Anterior cingulate cortex (tissue), 58 donors: ENCODE measurements at places on chromosomes 3 and 15.

DNA sequence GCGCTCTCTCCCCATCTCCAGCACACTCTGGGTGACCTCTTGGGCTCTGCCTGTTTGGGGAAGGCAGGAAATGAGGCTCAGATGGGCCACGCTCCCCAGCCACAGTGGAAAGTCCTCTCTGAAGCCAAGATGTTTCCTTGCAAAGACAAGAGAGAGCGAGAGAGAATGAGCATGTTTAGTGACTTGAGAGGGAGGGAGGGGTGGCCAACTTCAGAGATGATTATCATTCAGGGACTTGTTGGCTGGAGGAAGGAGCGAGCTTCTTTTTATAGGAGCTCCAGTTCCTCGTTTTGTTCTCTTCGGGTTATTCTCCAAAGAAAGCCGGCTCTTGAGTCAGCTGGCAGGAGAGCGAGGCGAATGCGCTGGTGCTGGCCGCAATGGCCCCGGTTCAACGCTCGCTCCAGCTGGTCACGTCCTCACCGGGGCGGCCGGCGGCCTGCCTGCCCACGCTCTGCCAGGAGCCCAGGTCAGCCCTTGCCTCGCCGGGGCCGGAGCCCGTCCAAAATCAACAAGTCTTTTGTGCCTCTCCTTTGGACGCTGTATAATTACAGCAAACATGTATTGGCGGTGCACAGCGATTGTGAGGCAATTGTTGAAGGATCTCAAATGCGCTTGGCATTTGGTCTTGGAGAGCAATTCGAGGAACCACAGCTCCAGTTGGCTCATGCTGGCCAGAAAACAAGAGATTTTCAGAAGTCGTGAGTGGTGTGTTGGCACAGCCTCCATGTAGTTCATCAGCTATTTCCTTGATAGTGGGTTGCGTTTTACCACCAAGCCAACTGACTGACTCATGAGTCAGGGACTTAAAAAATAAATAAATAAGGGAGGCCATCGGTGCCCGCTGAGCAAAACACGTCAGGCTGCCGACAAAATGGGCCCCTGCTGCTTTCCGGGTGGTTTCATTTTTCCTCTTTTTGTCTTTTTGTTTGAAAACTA is 288.6 kb downstream of the UACA start:
- no peak for DNase-seq

GRCh38 chr3:71503525-71504249 is 79.8 kb downstream of the FOXP1 start:
- DNase-seq: no peak

GRCh38 chr15:94607176-94607654 is 375.9 kb downstream of the MCTP2 start:
- no peak for DNase-seq

DNA sequence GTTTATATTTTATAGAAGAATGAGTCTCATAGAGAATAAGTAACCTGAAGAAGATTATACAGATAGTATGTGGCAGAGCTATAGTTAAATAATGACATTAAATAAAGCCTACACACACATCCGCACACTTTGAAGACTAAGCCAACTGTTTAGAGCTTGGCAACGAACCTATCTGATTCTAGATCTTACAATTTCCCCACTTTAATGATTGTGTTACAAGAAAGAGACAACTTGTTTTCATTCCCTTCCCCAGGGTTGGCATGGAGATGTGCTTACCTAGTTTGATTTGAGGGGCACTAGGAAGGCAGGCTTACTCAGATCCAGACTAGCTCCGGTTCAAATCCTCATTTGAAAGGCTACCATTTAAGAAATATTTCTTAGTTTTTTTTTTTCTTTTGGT is 61.9 kb upstream of the CBLB start:
- DNase-seq: no peak

DNA sequence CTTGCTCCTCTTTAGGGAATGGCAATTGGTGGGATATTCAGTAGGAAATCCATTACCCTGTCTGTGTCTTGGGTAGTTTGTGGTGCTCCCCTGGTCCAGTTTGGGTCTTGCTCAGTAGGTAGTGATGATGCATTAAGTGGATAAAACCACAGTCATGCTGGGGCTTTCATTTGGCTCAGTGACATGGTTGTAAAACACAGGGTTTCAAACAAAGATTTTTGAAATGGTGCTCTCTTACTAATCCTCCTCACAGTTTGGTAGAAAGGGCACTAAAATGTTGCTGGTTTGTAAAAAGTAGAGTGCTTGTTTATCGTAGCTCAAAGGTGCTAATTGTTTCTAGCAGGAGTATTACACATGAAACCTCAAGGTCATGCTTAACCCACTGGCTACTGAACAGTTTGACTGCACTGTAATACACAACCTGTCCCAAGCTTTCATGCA is 22.9 kb downstream of the BBX start:
- no peak for DNase-seq

DNA sequence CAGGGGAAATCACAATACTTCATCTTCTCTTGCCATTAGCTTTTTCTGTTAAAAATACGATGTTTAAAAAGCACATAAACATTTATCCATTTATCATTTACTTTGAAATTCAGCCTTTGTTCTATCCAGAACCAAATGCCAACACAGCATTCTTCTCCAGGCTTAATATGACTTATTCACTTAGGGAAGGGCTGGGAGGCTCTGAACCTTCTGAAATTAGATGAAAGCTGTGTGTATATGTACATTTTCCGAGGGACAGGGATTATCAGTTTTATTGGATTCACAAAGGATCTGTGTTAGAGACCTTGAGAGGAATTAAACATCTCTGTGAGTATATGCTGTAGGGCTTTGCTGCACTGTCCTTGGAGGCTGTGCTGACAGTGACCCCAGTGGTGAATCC is 210.6 kb upstream of the UBE3A start:
- DNase-seq: no peak

GRCh38 chr15:56752986-56753385 is 19.7 kb upstream of the ZNF280D start:
- no peak for DNase-seq

- DNase-seq: no peak
Measured at GRCh38 chr3:182509844-182510460, 283.4 kb upstream of the ATP11B start.

- no peak for DNase-seq
Measured at GRCh38 chr3:175187586-175187985, 328.5 kb downstream of the NAALADL2 start.

- DNase-seq: no peak
Measured at GRCh38 chr3:15151166-15151565, 52.2 kb upstream of the RBSN start.

- peak; percentile 48 for DNase-seq
Measured at GRCh38 chr3:170811928-170812591, 57.9 kb downstream of the RPL22L1 start.

- no peak for DNase-seq
Measured at GRCh38 chr15:101407439-101407838, 82.1 kb downstream of the PCSK6 start.

DNA sequence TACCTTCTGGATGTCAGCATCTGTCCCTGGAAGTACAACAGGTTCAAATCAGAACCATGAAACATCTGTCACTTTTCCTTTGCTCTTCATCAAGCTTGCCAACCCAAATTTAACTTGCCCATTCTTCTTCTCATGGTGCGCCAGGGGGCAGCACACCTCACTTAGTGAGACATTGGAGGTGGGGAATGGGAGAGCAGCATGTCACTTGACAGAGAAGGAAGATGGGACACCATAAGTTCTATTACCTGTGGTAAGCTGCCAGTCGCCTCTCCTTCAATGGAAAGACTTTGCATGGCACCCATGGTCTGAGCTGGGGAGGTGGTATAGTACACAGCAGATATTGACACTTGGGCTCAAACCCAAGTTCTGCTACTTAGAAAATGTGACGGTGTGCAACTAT is 2.9 kb downstream of the SCN5A start:
- DNase-seq: no peak

DNA sequence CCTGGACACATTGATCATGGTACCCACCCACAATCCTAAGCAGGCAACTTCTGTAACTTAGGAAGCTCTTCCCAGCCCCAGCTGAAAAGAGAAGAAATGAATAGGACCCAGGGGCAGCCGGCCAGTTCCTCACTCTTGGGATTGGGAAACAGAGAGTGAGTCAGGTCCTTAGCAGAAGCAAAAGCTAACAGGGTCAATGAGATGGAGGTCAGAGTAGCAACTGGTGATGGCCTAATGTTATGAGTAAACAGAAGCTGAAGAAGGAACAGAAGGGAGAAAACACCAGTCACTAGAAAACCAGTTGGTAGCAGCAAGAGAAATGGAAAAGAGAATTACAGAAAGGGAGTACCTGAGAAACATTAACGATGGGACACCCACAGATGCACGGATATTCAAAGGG is 20.0 kb downstream of the RIOX2 start:
- no peak for DNase-seq

DNA sequence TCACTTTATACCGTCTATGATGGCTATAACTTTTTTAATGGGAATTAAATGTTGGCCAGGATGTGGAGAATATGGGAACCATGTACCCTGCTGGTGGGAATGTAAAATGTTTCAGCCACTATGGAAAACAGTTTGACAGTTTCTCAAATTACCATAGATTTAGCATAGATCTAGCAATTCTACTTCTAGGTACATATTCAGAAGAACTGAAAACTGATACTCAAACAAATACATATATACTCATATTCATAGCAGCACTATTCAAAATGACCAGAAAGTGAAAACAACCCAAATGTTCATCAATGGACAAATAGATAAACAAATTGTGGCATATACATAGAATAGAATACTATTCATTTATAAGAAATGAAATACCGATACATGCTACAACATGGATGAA is 539.4 kb downstream of the IGSF11 start:
- no peak for DNase-seq

- DNase-seq: no peak
Measured at GRCh38 chr3:38404286-38404685, 49.4 kb upstream of the ACVR2B start.

- DNase-seq: no peak
Measured at GRCh38 chr3:168030577-168030976, 65.1 kb downstream of the GOLIM4 start.

- no peak for DNase-seq
Measured at GRCh38 chr3:127027811-127028548, 45.1 kb downstream of the PLXNA1 start.

DNA sequence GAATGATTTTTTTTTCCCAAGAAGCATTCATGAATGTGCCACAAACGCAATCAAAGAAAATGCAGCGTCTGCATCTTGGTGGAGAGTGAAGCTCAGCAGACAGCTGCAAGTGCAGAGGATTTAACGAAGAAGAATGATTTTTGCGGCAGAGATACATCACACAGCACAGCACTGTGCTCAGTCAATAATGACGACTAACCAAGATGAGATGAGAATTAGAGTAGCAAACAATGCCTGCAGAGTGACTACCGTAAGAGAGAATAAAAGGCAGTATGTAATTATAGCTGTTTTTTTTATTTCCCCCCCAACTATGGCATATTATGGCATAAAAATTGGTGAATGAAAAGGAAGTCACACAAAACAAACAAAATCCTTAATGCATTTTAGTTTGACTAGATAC is 218.0 kb upstream of the ROBO1 start:
- no peak for DNase-seq

DNA sequence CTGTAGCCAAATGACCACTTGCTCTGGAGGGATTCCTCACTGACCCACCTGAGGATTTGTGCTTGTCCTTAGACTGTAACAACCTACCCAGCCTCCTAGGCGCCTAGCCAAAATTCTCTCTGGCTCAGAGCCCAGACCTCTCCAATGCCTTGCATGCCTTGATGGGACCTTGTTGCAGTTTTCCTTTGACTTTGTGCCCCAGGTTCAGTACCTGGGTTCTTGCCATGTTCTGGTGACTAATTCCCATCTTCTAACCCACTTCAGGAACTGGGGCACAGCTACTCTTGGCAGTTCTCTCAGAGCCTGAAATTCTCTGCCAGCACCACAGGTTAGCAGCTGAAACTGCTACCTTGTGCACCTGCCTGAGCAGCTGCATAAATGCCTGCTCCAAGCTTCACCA is 27.0 kb upstream of the UBE3A start:
- no peak for DNase-seq

- no peak for DNase-seq
Measured at GRCh38 chr3:10116138-10116460, 624 bp downstream of the BRK1 start.

- no peak for DNase-seq
Measured at GRCh38 chr3:174767853-174768382, 91.2 kb upstream of the NAALADL2 start.

GRCh38 chr3:74661672-74662071 is 47.2 kb upstream of the CNTN3 start:
- no peak for DNase-seq

- no peak for DNase-seq
Measured at GRCh38 chr3:148229107-148229506, 468.6 kb upstream of the AGTR1 start.

DNA sequence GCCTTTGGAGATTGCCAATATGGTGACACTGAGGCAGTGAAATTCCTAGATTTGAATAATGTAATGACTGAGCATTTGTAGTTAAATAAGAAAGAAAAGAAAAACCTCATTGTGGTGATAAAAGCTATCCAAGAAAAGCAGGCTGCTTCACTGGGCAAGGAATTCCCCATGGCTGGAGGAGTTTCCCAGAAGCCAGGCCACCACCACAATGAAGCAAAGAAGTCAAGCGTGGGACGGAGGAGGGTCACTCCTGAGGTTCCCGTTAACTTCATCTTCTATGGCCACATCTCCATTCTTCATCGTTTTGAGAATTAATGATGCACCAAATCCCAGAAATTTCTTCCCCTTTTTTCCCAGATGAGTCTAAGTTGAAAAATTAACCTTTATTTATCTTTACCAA is 185.8 kb upstream of the BCL6 start:
- no peak for DNase-seq

- no peak for DNase-seq
Measured at GRCh38 chr3:98710067-98710659, 53.0 kb upstream of the ST3GAL6 start.

GRCh38 chr3:81003008-81003645 is 758.3 kb downstream of the GBE1 start:
- DNase-seq: no peak

GRCh38 chr3:187954516-187954872 is 199.5 kb upstream of the LPP start:
- DNase-seq: no peak

- DNase-seq: no peak
Measured at GRCh38 chr3:51705276-51706020, 1.4 kb upstream of the GRM2 start.

GRCh38 chr3:151564261-151564660 is 103.4 kb upstream of the IGSF10 start:
- DNase-seq: no peak
